ENCODE measurements at places on chromosomes 7 and 10.

DNA sequence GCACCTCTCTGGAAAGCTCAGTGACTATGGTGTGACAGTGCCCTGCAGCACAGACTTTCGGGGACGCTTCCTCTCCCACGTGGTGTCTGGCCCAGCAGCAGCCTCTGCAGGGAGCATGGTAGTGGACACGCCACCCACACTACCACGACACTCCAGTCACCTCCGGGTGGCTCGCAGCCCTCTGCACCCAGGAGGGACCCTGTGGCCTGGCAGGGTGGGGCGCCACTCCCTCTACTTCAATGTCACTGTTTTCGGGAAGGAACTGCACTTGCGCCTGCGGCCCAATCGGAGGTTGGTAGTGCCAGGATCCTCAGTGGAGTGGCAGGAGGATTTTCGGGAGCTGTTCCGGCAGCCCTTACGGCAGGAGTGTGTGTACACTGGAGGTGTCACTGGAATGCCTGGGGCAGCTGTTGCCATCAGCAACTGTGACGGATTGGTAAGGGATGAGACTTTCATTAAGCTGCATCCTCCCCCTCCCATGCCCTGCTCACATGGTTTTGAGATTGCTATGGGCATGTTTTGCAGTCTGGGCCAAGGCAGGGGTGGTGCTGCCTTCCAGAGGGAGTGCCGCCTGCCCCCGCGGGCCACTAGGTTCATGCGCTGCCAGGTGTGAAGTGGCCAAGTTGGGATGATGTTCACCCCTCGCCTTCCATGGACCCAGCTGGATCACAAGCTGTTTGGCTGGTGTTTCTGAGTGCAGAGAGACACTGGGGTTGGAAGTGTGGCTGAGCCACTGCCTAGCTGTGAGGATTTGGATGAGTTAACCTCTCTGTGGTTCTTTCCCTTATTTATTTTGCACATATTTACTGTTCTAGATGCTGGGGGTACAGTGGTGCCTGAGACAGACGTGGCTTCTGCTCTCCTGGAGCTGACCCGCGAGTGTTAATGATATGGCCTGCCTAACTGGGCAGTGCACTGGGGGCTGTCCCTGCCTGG, 2.5 kb downstream of the ADAMTS14 start:
- no peak for DNase-seq

DNA sequence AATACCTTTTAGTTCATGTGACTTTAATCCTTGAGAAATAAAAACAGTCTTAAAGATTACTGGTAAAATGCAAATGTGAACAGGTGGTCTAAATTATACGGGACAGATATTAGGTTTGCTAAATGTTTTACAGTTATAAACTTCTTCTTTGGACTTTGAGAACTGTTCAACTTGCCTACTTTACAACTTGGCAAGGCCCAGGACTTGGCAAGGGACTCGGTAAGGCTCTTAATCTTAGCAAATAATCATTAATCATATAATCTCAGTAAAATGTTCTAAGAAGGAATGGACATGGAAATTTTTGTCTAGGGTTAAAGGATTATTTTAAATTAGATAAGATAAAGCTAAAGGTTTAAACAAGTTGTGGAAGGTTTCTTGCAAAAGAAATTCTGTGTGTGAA, 4.8 kb upstream of the UBE2D4 start:
- DNase-seq = no peak

DNA sequence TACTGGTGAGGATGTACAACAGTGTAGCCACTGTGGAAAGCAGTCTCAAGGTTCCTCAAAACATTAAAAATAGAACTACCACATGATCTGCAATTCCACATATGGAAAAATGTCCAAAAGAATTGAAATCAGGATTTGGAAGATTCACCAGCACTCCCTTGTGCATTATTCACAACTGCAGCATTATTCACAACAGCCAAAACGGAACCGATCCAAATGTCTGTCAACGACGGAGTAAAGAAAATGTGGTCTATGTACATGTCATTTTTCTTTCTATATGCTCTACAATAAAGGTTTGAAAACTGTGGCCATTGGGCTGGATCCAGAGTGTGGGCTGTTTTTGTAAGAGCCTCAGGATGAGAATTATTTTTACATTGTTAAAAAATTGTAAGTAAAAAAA, 1206.1 kb upstream of the CELF2 start:
- no peak for DNase-seq

DNA sequence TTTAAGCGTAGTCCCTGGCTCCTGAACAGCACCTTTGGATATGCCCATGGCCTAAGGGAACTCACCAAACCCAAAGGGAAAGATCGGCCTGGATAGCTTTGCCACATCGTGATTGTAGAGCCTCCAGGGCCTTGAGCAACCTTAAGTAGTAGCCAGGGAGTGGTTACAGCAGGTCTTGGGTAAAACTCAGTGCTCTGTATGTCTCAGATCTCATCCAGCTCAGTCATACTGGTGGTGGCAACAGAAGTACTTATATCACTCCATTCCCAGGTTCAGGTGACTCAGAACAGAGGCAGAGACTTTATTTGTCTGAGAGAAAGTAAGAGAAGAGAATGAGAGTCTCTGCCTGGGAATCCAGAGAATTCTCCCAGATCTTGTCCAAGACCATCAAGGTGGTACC, 39.1 kb upstream of the AASS start:
- DNase-seq = no peak

GRCh38 chr10:82190432-82191260, 315.7 kb downstream of the NRG3 start:
- DNase-seq = no peak

DNA sequence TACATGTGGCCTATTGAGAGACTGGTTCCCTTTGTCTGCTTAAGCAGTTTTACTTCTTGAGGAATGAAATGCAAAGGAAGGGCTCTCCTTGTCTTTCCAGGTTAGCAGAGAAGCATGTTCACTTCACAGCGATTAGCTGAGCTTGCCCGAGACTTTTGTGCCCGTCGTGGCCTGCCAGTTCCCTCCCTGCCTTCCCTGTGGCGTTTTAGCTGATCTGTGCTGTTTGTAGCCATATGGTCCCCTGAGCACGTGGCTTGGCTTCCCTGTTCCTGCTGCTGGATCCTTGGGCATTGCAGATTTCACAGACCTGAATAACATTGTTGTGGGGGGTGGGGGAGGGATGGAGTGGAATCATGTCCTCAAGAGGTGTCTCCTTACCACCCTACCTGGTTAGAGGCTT, 61.8 kb downstream of the SND1 start:
- no peak for DNase-seq

DNA sequence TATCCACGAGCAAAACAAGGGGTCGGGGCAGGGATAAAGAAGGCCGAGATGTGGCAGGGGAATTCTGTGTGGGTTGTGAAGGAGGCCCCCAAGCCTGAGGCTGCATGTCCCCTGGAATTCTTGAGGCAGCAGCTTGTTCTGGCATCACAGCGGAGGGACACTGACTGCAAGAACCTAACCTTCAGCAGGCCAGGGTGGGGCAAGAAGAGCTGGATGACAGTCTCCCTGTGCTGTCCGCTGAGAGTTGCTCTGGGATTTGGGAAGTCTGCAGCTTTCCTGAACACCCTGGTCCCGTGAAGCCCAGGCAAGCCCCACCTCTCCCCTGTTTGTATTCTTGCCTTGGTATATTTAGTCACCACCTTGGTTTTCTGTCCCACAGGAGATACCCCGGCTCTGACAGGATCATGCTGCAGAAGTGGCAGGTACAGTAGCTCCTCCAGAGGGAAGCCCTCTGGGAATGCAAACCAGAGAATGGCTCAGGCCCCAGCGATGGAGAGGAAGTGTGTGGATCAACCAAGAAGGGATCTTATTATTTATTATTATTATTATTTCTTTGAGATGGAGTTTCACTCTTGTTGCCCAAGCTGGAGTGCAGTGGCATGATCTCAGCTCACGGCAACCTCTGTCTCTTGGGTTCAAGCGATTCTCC, 1.9 kb upstream of the LRRC18 start:
- no peak for DNase-seq

GRCh38 chr10:105188737-105189462, 547.8 kb downstream of the SORCS3 start:
- no peak for DNase-seq

DNA sequence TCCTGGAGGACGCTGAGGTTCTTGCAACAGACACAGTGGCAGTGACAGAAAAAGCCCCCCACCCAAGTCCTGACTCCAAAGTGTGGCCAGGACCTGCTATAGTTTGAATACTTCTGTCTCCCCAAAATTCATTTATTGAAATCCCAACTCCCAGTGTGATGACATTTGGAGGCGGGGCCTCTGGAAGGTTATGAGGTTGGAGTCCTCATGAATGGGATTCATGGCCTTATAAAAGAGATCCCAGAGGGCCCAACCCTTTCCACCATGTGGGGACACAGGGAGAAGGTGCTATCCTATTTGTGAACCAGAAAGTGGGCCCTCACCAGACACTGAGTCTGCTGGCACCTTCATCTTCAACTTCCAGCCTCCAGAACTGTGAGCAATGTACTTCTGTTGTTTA, 18.3 kb downstream of the ANXA11 start:
- no peak for DNase-seq

DNA sequence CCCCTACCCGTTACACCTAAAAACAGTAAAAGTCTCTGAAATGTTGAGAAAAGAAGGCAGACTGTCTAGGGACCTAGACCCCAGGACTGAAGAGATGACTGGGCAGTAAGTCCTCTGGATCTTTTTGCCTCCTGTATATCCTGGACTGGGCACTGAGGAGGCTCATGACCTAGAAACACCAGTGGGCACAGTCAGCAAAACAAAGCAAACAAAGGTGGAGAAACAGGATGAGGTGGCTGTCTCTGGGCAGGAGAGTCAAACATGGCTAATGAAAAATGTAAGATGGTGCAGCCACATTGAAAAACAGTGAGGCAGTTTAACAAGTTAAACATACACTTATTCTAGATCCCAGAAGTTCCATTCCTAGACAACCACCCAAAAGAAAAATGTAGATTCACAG, 45.9 kb downstream of the AKR1C4 start:
- no peak for DNase-seq

GRCh38 chr10:70174058-70174741, 3.9 kb upstream of the SAR1A start:
- peak; percentile 55 for DNase-seq

DNA sequence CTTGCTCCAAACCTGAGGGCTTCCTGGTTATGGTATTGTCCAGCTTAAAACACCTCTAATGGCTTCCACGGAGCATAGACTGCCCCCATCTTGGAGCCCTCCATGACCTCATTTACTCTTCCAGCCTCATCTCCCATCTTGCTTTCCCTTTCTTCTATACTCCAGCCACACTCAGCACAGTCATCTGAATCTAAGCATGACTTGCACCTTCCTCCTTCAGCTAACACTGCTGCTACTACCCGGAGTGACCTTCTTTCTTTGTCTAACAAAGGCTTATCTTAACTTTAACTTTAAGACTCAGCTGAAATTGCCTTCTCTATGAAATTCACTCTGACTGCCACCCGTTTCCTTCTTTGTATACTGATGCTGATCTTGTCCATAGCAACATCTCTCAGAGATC, 135.1 kb downstream of the FAM107B start:
- no peak for DNase-seq

GRCh38 chr7:22061775-22062174, 116.1 kb upstream of the CDCA7L start:
- no peak for DNase-seq

- DNase-seq = no peak
Measured at GRCh38 chr10:122541541-122542002, 19.0 kb upstream of the DMBT1 start.

GRCh38 chr7:83547526-83547925, 101.4 kb downstream of the SEMA3E start:
- DNase-seq = no peak

- DNase-seq = no peak
Measured at GRCh38 chr10:93745408-93746065, 12.2 kb upstream of the LGI1 start.

DNA sequence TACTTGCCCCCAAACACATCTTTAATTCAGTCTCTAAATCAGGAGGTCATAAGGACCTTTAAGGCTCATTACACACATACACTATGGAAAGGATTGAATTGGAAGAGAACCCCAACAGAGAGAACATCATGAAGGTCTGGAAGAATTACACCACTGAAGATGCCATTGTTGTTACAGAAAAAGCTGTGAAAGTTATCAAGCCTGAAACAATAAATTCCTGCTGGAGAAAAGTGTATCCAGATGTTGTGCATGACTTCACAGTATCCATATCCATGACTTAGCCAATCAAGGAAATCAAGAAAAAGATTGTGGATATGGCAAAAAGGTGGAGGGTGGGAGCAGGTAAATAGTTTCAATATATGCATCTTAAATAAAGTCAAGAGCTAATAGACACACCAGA, 13.7 kb downstream of the LIPA start:
- no peak for DNase-seq

DNA sequence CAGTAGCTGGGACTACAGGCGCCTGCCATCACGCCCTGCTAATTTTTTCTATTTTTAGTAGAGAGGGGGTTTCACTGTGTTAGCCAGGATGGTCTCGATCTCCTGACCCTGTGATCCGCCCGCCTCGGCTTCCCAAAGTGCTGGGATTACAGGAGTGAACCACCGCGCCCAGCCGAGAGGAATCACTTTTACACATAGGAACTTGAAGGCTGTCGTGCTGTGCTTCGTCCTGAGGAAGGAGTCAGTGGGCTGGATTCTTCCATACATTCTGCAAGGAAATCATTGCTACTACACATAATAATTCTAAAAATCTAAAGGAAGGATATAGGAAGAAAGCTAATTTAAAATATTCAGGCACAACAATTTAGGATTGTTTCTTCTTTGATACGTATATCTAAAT, 48.8 kb upstream of the ZPBP start:
- no peak for DNase-seq
